Fibroblast of the aortic adventitia (primary cell): ENCODE measurements at places on chromosomes 6 and 20. TPM values are rescaled to one million over a fixed set of nuclear protein-coding genes. Genes with fewer than 3 reads are reported as not detected.

NELFE gene
- 36.6 and 109 TPM in 2 replicates for total RNA-seq

C6orf15 gene
- not detected in 2 replicates for total RNA-seq

MRAP2 gene
- 0.33 and 5.8 TPM in 2 replicates for total RNA-seq

ZNF343 gene
- total RNA-seq = 9.7 and 45.2 TPM in 2 replicates

PDE7B gene
- 11.8 and 23.9 TPM in 2 replicates for total RNA-seq

EMILIN3 gene
- not detected in 2 replicates for total RNA-seq

C20orf144 gene
- 0.16 and 0.18 TPM in 2 replicates for total RNA-seq

RIPPLY2 gene
- total RNA-seq = not detected in 2 replicates

PTPRK gene
- total RNA-seq = 27.1 and 70.2 TPM in 2 replicates

TMEM170B gene
- 1.4 and 2.5 TPM in 2 replicates for total RNA-seq

PRSS16 gene
- total RNA-seq = not detected in 2 replicates

HLA-DRA gene
- 0.45 TPM in 1 of 2 replicates, not detected in the other for total RNA-seq

NAPB gene
- total RNA-seq = 7.4 and 13.6 TPM in 2 replicates

DEFB132 gene
- total RNA-seq = not detected in 2 replicates

CAGE1 gene
- total RNA-seq = 0.33 and 0.36 TPM in 2 replicates

RIMS4 gene
- 0.27 and 0.41 TPM in 2 replicates for total RNA-seq

MAK gene
- total RNA-seq = under 0.01 TPM in 1 of 2 replicates, not detected in the other
